Globus pallidus (tissue), 1 donor: ENCODE measurements at places on chromosomes 2 and 18.

- DNase-seq: peak; percentile 49
Observed at GRCh38 chr18:8705238-8705960, at the start of gene MTCL1. Gene MTCL1, plus strand, starts transcription at chr18:8705556. Its CDS starts 105 bp downstream, at chr18:8705661.

GRCh38 chr18:28715206-28715605 is 538.3 kb upstream of the CDH2 start:
- DNase-seq: no peak

DNA sequence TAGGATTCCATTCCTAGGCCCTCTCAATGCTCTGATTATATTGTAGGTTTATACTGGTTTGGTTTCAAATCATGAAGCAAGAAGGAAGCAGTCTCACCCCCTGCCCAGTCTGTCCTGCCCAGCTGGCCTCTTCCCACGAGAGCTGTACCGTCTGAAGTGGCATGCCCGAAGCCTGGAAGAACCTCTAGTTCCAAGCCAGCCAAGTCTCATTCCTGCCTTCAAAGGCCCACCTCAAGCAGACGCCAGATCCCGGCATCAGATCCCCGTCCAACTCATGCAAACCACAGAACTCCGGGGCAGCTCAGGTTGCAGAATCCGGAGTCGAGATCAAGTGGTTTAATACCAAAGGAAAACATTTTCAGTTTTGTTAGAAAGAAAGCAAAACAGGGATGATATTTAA is 234.4 kb downstream of the LPIN1 start:
- DNase-seq: no peak

- DNase-seq: no peak
Observed at GRCh38 chr2:179344970-179345369, 80.3 kb upstream of the SESTD1 start.
